GM12892 (cell line): ENCODE measurements at places on chromosomes 6 and 20.

GRCh38 chr20:23782366-23782983 is 31.7 kb upstream of the CST1 start:
- no peak for DNase-seq

- DNase-seq: no peak
Measured at GRCh38 chr6:21367649-21368154, 225.8 kb upstream of the SOX4 start.

- no peak for DNase-seq
Measured at GRCh38 chr6:45430590-45431202, 53.0 kb upstream of the SUPT3H start.

DNA sequence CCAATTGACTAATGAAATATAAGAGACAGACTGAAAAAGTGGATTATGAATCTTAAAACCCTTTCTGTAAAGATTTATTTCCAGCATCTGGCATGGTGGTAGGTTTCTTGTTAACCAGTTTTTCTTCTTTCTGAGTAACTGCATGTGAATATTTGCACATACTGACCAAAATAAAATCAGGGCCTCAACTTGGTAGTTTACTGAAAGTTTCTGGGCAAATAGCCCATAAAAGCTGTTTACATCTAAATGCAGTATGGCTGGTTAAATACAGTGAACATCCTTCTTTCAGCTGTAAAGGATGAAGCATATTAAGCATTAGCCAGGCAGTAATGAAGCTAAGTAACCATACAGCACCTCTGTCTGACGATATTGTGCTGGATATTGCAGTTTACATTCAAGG is 83.6 kb upstream of the EYS start:
- no peak for DNase-seq

DNA sequence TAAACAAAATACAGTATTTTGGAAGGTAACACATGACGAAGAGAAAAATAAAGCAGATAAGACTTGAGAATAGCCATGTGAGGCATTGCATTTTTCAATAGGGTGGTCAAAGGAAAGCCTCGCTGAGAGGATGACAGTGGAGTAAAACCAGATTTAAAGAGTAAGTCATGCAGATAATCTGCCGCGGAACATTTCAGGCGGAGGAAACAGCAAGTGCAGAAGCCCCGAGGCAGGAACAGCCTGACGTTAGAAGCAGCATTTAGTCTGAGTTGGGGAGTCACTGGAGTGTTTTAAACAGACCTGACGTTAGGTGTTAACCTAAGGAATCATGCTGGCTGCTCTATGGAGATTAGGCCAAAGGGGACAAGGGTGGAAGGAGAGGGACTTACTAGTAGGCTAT is 65.0 kb upstream of the VSTM2L start:
- DNase-seq: no peak

- DNase-seq: no peak
Measured at GRCh38 chr6:143197377-143197776, 136.7 kb downstream of the AIG1 start.

GRCh38 chr6:136511397-136511796 is 38.8 kb downstream of the MAP7 start:
- DNase-seq: no peak

DNA sequence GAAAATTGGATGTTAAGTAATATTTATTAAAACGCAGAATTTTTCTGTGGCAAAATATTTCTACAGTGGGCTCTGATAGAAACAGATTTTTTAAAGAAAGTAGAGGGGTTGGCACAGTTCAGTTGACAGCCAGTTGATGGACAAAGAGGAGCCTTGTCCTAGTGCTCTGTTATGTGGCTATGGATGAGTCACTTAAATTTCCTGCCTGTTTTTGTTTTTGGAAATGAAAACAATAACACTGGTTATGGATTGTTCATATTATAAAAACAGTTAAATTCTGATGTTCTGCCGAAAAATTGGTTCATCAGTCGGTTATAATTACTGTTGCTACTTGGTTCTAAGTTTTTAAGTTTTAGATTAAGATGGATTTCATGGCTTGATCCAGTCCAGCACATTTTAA is 42.8 kb downstream of the MYO6 start:
- DNase-seq: no peak

DNA sequence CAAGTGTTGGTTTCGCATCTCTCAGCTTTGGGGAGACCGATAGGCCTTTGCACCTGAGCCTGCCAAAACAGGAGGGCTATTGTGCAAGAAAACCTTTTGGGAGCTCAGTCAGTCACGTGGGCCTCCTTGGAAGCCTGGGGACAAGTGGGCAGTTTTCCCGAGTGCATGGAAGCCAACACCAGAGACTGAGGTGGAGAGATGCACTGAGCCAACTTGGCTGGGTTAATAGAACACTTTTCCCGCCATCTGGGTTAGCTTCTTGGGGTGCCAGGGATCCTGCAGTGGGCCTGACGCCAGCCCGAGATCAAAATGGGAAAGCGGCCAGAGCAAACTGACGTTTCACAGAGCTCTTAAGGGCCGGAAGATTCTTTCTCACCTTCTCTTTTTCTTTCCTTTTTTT is 2.8 kb upstream of the OOEP start:
- no peak for DNase-seq

DNA sequence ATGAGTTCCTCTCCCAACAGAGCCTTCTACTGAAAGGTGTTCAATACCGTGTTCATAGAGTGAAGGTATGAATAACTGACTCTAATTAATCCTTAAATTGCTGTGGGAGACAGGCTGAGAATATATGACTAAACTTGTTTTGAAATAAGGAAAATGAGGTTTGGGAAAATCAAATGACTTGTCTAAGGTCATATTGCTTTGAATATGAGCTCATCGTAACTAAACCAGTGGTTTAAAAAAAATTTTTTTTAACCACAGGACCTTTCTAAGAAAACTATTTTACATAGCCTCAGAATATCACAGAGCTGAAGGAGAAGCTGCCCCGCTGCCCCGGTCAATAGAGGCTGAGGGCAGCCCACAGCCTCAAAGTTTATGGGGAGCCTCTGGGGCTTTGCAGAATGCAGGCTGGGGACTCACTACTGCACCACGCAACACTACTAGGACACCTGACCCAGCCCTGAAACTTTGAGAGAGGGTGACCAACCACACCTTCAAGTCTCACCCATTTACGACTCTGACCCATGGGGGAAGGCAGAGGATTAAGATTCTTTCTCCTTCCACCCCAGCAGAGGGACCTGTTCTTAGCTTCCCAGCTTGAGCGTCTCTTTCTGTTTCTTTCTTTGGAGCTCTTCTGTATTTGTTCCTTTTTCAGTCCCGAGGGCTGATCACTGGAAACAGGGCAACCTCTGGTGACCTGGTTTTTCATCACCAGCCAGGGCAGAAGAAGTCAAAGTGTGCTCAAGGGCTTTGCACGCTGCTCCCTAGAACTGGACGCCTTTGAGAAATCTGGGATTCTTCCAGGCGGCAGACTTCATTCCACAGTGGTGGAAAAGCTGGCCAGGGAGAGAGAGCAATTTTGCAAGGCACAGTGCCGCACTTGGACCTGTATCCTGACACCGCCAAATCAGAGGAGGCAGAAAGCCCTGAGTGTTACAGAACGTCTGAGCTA is 220.2 kb downstream of the ATXN1 start:
- no peak for DNase-seq

DNA sequence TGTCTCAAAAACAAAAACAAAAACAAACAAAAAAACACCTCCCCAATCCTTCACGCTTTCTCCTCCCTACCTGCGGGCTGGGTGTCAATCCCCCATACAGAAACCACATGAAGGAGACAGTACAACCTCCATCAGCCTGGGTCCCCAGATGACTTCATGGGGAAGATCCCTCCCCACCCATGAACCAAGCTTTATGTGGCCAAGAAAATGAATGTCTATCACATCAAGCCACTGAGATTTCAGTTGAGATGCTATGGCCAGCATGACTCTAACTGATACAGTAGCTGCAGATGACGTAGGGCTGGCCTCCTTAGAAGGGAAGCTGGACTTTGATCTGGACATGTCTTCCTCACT is 21.2 kb upstream of the BNIP5 start:
- DNase-seq: no peak

GRCh38 chr6:2578767-2579166 is 172.0 kb downstream of the MYLK4 start:
- DNase-seq: no peak

DNA sequence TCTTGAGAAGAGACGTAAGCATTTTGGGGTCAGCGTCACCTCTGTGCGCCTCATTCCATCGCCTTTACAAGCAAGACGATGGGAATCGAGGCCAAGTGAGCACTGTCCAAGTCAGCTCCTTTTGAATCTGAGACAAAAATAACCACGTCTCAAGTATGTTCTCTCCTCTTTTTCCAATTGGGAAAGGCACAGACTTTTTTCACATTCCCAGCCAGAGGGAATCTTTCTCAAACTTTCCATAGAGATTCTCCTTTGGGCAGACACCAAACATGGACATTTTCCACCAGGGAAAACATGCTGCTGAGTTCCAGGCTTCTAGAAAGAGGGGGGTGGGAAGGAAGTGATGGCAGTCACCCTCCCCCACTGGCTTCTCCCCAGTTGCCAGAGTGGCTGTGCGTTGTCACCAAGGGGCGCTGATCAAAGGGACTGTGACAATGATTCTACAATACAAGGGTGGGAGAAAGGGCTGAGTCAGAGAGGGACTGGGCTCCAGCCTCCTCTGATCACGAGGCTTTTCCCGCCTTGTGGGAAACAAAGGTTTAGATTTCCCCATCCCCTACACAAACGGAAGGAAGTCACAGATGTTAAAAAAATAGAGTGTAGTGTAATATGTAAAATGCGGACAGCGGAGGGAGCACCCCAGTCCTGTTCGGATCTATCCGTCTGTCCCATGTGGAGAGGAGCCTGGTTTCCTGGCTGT is 281.9 kb upstream of the RNF24 start:
- DNase-seq: no peak

- DNase-seq: no peak
Measured at GRCh38 chr20:48149902-48150301, 364.6 kb upstream of the SULF2 start.

DNA sequence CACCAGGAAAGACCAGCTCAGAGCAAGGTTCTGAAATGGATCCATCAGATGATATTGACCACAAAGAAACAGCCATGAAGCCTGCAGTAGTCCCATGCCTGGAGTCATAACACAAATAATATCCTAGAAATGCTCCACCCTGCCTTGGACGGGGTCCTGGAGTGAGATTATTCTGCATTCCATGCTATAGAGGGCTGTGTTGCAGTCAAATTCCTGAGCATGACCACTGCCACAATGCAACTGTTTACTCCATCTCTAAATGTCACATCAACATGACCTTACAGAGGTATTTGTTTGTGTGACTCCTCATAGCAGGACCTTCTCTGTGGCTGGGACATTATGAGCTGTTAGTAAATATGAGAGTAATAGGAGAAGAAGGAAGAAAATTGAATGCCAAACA is 257.5 kb upstream of the TCF21 start:
- DNase-seq: no peak

GRCh38 chr6:33095681-33096080 is 19.9 kb downstream of the HLA-DPB1 start:
- DNase-seq: no peak

DNA sequence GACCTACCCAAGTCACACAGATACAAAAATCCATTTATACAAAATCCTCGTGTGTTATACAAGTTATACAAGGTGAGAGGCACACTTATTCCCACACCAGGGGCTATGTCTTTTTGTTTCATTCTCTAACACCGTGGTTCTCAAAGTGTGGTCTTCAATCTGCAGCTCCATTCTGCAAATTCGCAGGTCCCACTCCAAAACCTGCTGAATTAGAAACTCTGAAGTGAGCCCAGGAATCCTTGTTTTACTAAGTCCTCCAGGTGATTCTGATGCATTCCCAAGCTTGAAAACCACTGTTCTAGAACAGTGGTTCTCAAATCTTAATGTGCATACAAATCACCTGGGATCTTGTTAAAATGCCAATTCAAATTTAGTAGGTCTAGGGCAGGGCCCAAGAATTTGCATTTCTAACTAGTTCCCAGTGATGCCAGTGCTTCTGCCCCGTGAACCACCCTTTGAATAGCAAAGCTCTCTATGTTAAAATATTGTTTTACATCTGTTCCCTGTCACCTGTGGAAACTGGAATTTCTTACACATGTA is 35.1 kb downstream of the LRFN2 start:
- no peak for DNase-seq

GRCh38 chr20:19725814-19726525 is 32.1 kb upstream of the RIN2 start:
- DNase-seq: no peak

DNA sequence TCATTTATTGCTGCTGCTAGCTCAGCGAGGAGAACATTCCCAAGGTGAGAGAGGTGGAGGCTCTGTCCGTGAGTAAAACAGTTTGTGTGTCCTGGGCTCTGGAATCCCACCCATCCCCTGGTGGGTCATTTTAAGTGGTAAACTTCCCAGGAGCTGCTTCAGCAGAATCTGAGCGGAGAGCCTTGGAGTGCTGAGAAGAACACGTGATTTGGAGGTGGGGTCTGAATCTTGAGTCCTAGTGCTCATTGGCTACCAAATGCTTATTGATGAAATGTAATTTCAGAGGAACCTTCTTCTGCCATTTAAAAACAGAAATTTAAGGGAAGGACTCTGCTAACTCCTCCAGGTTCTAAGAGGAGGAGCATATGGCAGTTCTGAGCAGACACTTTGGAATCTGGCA is 132.4 kb downstream of the CDH26 start:
- no peak for DNase-seq

- no peak for DNase-seq
Measured at GRCh38 chr20:64280460-64280843, 24.9 kb downstream of the PCMTD2 start.

- DNase-seq: no peak
Measured at GRCh38 chr6:162068340-162068739, 659.2 kb downstream of the PRKN start.

DNA sequence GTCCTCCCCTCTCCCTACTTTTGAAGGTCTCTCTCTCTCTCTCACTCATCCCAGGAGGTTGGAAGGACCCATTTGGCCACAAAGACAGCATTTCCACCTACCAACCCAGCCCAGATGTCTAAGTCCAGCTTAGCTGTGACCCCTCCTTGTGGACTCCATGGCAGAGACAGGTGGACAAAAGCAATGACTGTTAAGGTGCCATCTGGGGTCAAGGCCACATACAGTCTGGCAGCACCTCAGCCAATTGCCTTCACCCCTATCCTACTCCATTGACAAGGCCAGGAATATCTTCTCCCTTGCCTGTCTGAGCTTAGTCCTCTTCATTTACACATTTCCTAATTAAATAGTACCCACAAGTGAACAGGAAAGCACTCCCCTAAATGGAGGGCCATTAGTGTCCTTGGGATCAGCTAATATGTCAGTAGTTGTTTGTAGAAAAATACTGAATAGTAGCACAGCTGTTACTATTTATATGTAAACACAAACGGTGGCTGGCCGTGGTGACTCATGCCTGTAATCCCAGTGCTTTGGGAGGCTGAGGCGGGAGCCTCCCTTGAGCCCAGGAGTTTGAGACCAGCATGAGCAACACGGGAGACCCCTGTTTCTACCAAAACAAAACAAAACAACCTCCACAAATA is 28.8 kb downstream of the GCM1 start:
- DNase-seq: no peak

- DNase-seq: no peak
Measured at GRCh38 chr6:170052991-170053821, 237.7 kb downstream of the DLL1 start.

- no peak for DNase-seq
Measured at GRCh38 chr6:157438611-157439111, 57.7 kb downstream of the ZDHHC14 start.

- no peak for DNase-seq
Measured at GRCh38 chr6:33809594-33809993, 5.8 kb upstream of the MLN start.

GRCh38 chr20:50572938-50573777 is 63.0 kb downstream of the PTPN1 start:
- DNase-seq: no peak
